Activated B cell treated with CpG ODN at 0.5 μM for 24 hours (primary cell): ENCODE measurements at places on chromosomes 6 and 20.

DNA sequence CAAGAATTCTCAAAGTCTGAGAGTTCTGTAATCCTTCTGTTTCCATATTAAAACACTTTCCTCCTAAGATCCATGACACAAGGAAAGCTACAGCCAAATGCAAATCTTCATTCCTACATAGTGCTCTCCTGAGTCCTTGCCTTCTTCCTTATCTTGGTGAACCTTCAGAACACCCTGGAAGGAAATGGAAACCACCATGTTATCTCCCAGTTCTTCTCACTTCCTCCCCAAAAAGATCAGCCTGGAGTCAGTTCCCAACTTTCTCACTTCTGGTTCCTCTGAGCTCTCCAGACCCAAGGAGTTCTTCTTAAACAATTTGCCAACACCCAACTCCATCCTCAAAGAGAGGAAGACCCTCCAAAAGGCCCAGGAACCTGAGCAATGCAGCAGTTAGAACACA, 193.3 kb upstream of the CCN2 start:
- DNase-seq: no peak

GRCh38 chr6:44084231-44085014, 42.8 kb downstream of the MRPL14 start:
- DNase-seq: no peak

GRCh38 chr6:109690373-109690736, 647 bp downstream of the AK9 start:
- DNase-seq: peak; percentile 64

GRCh38 chr6:10276660-10277287, 138.1 kb downstream of the TFAP2A start:
- DNase-seq: no peak

- DNase-seq: no peak
These were observed 86.8 kb downstream of the PLCB1 start for GRCh38 chr20:8218861-8219260.

DNA sequence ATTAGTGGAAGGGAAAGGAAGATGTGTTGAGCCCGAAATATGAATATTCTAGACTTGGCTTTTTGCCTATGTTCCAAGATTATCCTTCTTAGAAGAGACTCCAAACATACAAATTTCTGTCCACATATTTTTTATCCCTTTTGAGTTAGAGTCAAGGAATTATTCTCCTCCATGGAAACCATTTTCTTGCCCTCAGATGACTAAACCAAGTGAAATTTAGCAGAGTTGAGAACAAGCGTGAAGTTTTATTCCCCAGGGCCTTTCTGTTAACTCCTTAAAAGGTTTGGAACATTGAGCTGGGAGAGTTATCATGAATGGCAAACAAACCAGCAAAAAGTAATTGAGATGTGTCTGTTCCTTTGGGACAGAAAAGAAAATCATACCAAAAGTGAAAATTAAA, 286.1 kb upstream of the PLCB4 start:
- DNase-seq: no peak

DNA sequence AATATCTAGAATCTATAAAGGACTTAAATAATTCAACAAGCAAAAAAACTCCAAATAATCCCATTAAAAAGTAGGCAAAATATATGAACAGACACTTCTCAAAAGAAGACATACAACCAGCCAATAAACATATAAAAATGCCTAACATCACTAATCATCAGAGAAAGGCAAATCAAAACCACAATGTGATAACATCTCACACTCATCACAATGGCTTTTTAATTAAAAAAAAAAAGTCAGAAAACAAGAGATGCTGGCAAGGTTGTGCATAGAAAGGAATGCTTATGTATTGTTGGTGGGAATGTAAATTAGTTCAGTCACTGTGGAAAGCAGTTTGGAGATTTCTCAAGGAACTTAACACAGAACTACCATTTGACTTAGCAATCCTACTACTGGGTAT, 979.6 kb upstream of the MAP3K7 start:
- DNase-seq: no peak

GRCh38 chr6:155341130-155341828, 27.0 kb upstream of the TFB1M start:
- DNase-seq: no peak

DNA sequence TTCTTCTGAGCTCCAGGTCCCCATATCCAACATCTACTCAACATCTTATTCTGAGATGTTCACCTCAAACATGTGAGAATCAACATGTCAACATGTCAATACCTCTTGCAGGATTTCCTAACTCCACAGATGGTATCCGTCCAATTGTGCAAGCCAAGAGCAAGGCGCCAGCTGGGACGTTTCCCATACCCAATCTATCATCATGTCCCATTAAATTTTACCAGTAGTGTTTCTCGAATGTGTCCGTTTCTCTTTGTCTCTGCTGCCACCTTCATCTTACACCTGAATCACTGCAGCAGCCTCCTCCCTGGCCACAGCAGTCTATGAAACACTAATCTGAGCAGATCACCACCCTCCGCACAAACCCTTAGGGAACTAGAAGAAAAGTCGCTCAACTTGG, 78.0 kb upstream of the RPS6KA2 start:
- no peak for DNase-seq

- no peak for DNase-seq
These were observed 812 bp downstream of the MYMX start for GRCh38 chr6:44217332-44218143.

GRCh38 chr20:51959066-51959542, 156.8 kb upstream of the SALL4 start:
- no peak for DNase-seq

GRCh38 chr6:167350731-167351655, 26.1 kb downstream of the TTLL2 start:
- peak; percentile 77 for DNase-seq
